ENCODE measurements at places on chromosomes 11 and 22.

- DNase-seq = no peak
Observed at GRCh38 chr22:35204807-35205775, 52.2 kb upstream of the HMGXB4 start.

DNA sequence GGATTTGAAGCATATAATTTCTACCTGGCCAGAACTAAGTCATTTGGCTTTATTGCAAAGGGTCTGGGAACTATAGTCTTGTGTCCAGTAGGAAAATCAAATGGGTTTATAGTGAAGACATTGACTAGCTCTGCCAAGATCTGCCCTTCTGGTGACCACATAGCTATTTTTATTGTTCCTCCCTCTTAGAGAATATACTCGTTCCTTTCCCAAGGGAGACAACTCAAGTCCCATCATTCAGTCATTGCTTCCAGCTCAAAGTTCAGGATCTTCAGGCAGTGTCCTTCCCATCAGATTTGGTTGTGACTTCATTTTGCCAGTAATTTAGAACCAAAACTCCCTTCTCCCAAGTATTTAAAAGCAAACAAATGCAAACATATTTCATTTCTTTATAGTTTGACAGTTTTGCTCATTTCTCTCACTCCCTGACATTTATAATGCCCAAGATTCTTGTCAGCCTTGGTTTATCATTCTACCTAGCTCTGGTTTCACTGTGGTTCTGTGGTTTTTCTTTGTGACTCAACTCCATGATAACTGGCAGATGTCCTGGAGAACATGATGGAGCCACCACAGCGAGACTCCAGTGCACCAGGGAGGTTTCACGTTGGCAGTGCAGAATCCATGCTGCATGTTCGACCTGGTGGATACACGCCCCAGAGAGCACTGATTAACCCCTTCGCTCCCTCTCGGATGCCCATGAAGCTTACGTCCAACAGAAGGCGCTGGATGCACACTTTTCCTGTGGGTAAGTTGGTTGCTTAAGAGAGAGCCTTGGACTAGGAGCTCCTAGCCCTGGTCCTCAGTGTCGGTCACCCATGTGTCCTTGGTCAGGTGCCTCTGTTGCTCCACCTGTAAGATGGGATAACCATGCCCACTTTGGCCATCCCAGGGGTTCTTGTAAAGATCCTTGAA lies 64.9 kb downstream of the DEPDC5 start:
- no peak for DNase-seq

GRCh38 chr11:24312464-24313238 lies 184.2 kb upstream of the LUZP2 start:
- no peak for DNase-seq

- no peak for DNase-seq
Observed at GRCh38 chr11:125626288-125626950, 1.5 kb downstream of the CHEK1 start.

DNA sequence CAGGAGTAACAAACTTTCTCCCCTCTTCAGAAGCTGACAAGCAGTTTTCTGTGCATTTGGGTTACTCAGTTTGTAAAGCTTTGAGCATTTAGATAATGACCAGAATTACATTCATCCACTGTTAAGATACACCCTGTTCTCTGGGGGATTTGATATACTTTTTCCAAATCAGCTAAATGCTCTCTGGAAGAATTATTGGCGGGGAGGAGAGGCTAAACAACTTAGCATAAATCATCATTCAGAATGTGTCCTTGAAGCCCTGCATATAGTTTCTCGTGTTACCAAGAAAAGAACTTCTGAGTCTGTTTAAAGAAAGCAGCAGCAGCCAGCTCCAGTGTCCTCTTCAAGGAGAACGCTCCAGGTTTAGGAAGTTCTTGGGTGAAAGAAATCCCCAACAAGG lies 54.9 kb upstream of the LDLRAD3 start:
- no peak for DNase-seq

DNA sequence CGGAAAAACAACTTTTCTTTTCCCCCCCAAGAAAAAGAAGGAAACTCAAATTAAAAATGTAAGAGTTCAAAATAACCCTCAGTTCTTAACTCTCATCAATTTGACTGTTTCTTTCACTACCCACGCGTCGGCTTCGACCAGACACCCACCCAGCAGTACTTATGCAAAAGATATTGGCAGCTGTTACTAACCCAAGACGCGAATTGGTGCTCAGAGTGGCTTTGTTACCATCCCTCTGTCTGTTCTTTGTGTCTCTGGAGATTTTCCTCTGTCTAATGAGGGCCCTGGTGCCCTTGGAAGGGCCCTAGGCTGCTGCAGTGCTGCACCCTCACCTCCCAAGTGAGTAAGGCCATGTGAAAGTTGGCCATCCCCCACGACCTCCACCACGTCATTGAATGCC lies 180.5 kb upstream of the NECTIN1 start:
- DNase-seq = no peak

GRCh38 chr22:20442485-20443284 lies 5.1 kb upstream of the SCARF2 start:
- DNase-seq = no peak

GRCh38 chr22:31253949-31254348 lies 38.3 kb downstream of the PIK3IP1 start:
- DNase-seq = no peak

DNA sequence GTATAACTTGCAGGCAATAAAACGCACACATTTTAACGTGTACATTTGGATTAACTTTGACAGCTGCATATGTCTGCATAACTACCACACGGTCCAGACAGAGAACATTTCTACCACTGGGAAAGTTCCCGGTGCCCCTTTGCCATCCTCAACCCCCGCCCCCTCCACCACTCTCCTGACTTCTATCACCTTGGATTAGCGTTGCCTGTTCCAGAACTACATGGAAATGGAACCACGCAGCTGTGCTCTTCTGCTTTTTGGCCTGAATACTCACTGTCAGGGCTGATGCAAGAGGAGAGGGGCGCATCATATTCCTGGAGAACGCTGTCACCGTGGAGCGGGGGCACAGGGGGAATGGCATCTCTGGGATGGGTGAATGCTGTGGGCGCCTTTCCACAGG lies 62.1 kb downstream of the LRP5 start:
- DNase-seq = no peak

DNA sequence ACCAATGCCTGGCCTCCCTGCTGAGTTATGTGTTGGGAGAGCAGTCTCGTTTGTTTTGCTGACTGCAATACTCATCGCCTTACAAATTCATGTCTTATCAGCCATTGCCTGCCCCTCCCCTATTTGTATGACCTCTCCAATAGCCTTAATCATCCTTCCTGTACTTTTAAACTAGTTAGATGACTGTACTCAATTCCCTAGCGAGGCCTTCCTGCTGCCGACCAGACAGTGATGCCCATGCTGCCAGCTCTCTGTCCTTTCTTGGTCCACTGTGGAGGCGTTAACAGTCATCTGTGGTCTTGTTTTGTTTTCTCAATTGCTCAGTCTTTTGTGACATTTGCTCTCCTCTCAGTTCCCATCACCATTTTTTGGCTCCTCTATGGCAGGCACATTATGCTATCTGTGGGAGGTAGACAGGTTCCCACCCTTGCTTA lies 20.3 kb upstream of the YPEL1 start:
- no peak for DNase-seq

DNA sequence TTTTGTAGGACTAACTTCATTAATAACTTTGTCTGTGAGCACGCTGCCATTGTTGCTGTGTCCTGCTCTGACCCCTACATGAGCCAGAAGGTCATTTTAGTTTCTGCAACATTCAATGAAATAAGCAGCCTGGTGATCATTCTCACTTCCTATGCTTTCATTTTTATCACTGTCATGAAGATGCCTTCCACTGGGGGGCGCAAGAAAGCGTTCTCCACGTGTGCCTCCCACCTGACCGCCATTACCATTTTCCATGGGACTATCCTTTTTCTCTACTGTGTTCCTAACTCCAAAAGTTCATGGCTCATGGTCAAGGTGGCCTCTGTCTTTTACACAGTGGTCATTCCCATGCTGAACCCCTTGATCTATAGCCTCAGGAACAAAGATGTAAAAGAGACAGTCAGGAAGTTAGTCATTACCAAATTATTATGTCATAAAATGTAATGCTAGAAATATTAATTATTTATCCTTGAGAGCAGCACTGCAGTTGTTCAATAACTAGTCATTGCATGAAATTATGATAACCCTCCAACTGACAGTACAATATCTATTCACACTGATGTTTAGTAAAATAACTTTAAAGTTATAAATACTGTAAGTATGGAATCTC lies 46.4 kb upstream of the OR5D13 start:
- no peak for DNase-seq

GRCh38 chr11:132154781-132155180 lies 784.4 kb downstream of the NTM start:
- DNase-seq = no peak

DNA sequence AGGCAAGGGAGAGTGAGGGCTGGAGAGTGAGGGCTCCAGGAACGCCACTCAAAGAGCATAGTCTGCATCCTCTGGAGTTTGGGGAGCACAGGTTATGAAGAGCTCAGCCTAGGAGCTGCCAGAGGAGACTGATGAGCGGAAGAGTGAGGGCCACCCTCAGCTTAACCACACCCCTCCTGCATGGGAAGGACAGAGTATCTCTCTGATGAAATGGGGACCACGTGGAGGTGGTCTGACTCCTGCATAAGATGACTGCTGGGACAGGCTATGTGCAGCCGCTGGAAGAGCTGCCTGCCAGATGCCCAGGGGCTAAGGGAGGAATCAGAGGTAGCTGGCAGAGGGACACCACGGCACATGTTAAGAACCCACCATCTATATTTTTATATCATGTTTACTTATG lies 162.9 kb upstream of the POU2AF2 start:
- DNase-seq = no peak

DNA sequence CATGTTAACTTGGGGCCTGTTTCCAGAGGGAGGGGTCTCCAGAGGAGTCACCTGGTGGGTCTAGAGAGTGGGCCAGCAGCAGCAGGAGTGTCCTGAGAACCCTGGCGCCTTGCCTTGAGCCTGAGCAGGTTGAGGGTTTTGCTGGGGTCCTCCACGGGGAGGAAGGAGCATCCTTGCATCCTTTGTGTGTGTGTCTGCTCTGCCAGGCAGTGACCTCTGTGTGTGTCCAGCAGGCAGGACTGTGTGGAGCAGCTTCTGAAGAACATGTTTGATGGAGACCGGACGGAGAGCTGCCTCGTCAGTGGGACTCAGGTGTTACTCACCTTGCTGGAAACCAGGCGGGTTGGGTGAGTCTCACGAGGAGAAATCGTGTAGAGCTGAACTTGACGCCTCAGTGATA lies 55.7 kb downstream of the SBF1 start:
- DNase-seq = no peak

GRCh38 chr22:38272373-38273134 lies at the start of gene TMEM184B:
TSS of gene TMEM184B (minus strand) at chr22:38273010. CDS start at chr22:38247961, 25,049 bp downstream.
- DNase-seq = no peak

DNA sequence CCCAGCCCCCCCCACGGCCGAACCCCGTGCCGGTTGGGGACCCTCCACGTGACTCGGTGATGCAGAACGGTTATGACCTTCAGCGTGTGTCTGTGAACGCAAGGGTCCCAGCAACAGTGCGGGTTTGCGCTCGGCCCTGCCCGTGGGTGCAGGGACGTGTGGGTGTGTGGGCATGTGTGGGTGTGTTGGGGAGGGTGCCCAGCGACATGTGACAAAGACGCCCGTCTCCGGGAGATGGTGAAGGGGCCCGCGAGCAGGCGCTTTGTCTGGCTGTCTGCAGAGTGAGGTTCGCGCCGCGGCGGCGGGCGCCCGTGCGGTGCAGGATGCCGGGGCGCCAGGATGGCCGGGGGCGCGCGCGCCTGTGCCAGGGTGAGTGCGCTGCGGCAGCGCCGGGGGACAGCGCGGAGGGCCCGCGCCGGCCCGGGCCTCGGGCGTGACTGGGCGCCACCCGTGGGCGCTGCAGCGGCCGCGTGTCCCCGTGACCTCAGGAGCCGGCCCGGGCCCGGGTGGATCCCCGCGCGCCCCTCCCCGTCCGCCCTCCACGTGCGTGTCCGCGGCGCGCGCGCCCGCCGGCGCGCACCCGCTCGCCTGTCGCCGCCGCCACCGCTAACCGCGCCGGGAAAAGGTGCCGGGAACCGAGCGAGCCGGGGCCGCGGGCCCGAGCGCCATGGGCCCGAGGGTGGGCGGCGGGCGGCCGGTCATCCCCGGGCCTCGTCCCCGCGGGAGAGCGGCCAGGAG lies at the start of gene LRFN4:
Gene LRFN4, plus strand, starts transcription at position 569 of the 738 bp plus-strand sequence. CDS start 681 bp downstream, outside the sequence.
- no peak for DNase-seq

- DNase-seq = no peak
Observed at GRCh38 chr11:118909619-118910308, 16.0 kb downstream of the BCL9L start.

DNA sequence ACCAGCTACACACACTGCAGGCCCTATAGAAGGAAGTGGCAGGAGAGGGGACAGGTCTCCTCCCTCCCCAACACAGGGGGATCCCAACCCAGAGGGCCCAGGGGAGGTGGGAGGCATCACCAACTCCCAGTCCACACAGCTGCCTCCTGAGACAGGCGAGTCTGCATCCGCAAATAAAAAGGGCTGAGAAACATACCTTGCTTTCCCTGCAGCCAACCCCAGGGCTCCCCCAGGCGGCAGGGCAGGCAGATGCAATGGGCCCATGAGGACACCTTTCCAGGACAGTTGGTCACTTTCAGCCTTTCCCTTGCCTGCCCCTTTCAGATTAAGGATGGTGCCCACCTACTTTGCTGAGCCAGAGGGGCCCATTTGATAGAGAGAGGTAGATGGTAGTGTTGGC lies 180.0 kb downstream of the BRD1 start:
- DNase-seq = no peak

GRCh38 chr11:72955466-72955865 lies 141.3 kb downstream of the ATG16L2 start:
- DNase-seq = no peak

DNA sequence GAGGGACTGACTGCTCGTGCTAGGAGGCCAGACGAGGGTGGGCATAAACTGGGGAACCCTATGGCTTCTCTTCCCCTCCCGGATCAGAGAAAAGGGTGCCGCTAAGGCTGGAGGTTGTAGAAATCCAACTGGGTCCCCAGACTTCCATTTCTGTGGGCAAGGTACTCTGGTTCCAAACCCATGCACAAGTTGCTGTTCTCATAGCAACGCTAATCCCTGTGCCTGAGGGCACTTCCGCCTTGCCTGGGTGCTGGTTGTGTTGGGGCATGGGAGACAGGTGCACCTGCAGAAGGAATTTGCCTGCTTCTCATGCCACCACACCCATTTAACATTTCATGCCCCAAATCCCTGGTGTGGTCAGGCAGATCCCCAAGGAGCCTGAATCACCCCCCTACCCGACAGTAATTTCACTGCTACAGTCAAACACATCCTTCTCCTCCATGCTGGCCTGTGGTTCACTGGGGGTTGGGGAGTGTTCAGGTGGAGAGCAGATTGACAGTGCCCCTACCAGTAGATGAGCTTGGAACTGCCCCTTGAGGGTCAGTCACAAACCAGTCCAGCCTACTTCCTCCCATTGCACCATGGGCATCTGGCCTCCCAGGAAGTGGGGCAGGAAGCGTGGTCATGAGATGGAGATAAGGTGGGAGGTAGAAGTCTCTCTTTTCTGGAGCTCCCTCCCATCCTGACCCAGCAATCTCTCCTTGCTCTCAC lies 1.2 kb downstream of the C2CD2L start:
- no peak for DNase-seq

- DNase-seq = no peak
Observed at GRCh38 chr22:23384431-23384830, 195.7 kb downstream of the IGLL1 start.

DNA sequence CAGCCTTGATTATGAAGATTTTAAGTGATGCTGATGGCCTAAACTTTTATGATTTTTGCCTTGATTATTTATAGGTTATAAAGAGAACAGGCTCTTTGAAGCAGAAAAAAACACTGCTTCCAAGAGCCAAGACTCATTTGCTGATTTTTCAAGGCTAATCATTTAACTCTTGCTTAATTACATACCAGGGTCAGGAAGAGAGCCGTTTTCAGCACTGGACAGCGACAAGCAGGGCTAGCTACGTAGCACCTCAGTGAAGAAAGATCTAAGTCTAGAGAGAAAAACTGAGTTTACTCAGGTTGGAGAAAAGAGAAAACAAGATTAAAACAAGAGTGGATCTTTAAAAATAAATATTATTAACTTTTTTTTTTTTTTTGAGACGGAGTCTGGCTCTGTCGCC lies 615.4 kb upstream of the B3GAT1 start:
- no peak for DNase-seq

Data from ascending aorta (tissue), 2 donors.